ENCODE measurements at places on chromosomes 2 and 18.

DNA sequence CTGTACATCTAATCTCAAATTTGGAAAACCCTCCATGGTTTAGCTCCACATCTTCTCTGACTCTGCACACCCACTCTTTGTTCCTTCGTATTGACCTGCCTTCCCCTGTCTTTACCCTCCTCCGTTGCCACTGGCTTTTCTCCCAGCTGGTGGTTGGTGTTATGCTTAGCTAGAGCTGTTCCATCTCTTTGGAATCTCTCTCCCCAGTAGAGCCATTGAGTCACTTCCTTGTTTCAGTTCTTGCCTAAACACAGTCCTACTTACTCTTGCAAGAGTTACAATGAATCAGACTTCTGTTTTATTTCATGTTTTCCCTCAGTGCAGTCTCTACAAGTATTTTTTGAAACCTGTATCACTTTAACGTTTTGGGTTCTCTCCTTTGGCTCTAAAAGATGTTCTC lies 263.9 kb downstream of the LTBP1 start:
- peak; percentile 87 for DNase-seq

GRCh38 chr2:66853585-66853984 lies 418.7 kb downstream of the MEIS1 start:
- peak; percentile 13 for DNase-seq

DNA sequence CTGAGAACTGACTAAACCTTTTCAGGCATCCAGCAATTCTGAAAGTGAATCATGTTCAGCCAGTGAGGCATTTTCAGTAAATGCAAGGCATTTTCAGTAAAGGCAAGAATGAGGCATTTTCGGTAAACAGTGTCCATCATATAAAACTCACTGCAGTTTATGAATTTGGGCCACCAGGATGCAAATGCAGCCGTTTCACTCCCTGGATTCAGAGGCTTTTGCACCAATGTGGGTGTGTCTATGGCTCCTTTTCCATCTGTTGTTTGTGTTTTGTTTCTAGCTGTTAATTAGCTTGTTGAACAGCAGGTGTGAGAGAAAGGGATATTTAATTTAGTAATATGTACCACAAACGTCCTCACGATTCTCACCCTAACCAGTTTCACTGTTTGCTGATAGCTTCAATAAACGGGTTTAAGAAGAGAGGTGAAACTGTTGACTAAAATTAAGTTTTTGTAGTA lies 116.3 kb upstream of the PGAP1 start:
- DNase-seq = no peak

DNA sequence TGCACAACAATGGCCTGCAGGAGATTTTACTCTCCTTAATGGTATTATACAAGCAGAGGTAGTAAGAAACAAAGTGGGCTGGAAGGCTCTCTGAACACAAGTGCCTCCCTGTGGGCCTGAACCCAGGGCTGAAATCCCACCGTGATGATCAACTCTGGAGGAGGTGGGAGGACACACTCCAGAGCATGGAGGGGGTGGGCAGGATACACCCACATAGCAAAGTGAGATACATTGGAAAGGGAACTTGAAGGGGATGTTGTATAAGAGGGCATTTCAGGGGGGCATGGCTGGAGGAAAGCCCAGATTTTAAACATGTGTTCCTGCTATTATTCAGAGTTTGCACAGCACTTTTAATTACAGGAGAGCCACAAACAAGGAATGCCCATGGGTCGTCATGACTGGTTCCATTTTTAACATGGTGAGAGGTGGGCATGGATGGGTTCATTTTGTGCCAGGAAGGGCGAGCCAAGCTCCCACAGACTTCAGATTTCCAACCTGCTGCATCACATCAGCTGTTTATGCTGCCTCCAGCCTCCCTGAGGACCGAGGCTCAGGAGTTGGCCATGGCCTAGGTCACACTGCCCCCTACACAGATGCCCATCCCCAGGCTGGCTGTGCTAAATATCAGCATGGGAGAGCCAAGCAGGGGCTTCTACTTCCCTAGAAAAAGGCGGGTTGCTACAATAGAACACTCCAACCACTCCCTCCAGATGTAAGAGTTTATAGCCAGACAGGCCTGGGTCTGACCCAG lies 416.2 kb upstream of the ID2 start:
- no peak for DNase-seq

- no peak for DNase-seq
These were observed 18.0 kb downstream of the ZC3H15 start for GRCh38 chr2:186503827-186504606.

- no peak for DNase-seq
These were observed 1624.9 kb upstream of the CELF4 start for GRCh38 chr18:39190508-39190907.
